Stimulated activated CD8-positive, alpha-beta memory T cell treated with anti-CD3 and anti-CD28 coated beads, Interleukin-15, amount 100 ng/mL, for 4 hours (primary cell): ENCODE measurements at places on chromosomes 13 and 19.

- DNase-seq: peak; percentile 50
Observed at GRCh38 chr19:47186446-47187334, 44.3 kb downstream of the BBC3 start.

DNA sequence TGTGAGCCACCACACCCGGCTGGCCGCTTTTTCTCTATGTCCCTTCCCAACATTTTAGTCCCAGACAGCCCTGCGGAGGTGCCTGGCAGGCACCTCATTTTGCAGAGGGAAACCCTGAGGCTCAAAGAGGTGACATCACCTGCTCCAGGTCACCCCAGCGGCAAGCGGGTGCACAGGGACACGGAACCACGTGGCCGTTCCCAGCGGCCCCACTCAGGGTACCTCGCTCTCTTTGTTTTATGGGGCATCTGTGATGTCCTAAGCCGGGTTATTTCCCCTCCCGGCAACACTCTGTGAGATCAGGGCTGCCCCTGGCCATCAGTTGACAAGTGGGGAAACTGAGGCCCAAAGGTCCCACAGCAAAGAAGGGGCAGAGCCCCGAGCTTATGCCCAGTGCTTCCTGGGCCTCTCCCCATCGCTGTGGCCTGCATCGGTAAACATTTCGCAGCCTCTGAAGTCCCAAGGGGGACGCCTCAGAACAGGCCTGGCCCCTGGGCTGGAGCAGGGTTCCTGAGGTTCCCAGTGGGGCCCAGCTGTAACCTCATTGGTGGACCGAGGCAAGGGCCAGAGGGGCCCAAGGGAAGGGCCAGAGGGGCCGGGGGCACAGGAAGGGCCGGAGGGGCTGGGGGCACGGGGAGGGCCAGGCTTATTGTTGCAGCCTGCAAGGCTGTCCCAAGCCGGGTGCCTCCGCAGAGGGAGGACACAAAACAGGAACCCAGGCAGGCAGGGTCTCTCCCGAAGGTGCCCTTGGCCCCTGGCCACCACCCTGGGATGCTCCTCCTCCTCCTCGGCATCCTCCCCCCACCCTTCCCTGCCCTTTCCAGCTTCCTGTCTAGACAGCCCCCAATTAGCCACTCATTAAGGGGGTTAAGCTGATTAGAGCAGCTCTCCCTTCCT, 39.0 kb downstream of the SMIM24 start:
- DNase-seq: no peak

DNA sequence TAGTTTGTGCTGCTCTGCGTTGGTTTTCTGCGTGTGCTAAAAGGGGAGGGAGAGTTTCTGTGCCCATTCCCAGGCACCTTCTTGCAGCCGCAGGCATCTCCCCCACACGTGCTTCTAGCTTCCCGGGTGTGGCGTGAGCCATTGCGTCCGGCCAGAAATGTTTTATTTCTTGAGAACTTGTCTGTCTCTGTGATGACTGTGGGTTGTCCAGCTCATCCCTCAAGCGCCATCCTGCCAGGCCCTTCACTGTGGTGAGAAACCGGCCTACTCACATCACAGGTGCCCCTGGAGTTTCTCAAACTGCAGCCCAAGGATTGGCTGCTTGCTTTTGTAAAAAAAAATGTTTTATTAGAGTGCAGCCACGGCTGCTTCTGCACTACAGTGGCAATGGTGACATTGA, 24.2 kb downstream of the EPN1 start:
- no peak for DNase-seq

GRCh38 chr13:82962397-82962796, 919.9 kb downstream of the SLITRK1 start:
- DNase-seq: no peak

DNA sequence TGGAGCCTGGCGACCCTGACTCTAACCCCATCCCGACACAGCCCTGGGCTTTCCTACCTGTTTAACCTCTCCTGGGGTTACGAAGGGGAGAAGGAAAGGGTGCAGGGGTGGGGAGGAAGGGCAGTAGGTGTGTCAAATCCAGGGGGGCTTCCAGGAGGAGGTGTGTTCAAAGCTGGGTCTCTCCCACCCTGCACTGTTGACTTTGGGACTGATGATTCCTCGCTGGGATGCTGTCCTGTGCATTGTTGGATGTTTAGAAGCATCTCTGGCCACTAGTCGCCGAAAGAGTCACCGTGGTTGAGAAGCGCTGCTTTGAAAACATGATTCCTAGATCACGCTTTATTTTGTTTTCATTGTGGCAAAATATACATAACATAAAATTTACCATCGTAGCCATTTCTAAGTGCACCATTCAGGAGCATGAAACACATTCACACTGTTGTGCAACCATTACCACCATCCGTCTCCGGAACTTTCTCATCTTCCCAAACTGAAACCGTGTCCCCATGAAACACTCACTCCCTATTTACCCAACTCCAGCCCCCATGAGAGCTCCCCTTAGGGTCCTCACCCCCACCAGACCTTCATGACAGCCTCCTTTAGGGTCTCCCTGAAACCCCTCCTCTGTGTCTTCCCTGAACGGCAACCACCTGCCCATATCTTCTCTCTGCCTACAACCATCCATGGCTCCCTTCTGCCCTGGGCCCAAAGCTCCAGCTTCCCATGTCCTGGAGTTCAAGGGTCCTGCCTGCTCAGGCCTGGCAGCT, 4.4 kb upstream of the FCER2 start:
- no peak for DNase-seq
